Progenitor cell of endocrine pancreas (in vitro differentiated cells): ENCODE measurements at places on chromosomes 2 and 18. TPM values are rescaled to one million over a fixed set of nuclear protein-coding genes. Genes with fewer than 3 reads are reported as not detected.

DNA sequence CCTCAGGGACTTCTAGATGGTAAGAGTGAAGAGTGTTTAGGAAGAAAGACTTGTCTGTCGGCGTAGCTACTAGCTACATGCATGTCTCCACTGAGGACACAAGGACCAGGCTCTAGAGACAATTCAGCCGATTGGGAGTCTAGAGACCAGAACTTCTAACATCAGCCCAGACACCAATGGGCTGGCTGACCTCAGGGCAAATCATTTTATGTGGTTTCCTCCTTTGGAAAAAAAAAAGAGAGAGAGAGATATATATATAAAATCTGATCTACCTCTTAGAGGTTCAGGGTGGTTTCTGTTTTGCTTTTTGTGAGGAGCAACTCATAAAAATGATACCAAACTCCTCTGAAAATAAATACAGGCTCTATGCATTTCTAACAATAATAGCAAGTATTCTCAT, 212.8 kb downstream of the BCL2 start:
- DNase-seq = no peak
- H3K4me1 ChIP-seq = no peaks in the 10 kb centered on the region
- H3K27me3 ChIP-seq = no peaks in the 10 kb centered on the region
- H3K4me3 ChIP-seq = no peak overlapping the region
- no peak overlapping the region for H3K27ac ChIP-seq
- H3K36me3 ChIP-seq = no peaks in the 10 kb centered on the region

DNA sequence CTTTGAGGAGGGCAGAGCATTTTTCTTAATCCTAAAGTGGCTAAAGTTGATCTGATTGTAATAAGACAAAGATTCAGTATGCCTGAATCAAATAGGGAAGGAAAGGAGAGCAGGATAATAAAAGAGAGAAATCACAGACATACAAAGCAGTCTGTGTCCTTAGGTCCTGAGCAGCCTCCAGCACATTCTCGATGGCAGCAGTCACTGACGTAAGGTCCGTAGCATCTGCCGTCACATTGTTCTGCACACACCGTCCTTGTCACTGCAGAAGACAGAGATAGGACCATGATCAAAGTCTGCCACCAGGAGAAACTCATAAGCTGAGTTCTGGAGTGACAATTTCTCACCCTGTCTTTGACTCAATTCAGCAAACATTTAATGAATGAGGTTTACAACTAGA, 813.7 kb downstream of the ERBB4 start:
- DNase-seq = no peak
- H3K27ac ChIP-seq = no peak overlapping the region
- H3K4me1 ChIP-seq = no peaks in the 10 kb centered on the region
- peaks cover 3% of the 10 kb centered on the region for H3K36me3 ChIP-seq
- no peaks in the 10 kb centered on the region for H3K27me3 ChIP-seq

GRCh38 chr2:9950521-9951271, 797 bp upstream of the GRHL1 start:
- H3K27ac ChIP-seq = no peak overlapping the region
- H3K27me3 ChIP-seq = peaks cover 39% of the 10 kb centered on the region

DNA sequence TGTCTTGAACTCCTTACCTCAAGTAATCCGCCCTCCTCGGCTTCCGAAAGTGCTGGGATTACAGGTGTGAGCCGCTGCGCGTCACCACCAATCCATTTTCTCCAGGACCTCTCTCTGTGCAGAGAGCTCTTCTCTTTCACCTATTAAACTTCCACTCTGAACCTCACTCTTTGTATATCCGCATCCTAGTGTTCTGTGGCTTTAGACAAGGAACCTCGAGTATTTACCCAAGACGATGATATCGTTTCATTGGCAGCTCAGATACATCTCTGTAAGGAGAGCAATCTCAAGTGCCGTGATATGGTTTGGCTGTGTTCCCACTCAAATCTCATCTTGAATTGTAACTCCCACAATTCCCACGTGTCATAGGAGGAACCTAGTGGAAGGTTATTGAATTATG, 15.1 kb upstream of the WDR33 start:
- no peaks in the 10 kb centered on the region for H3K27me3 ChIP-seq
- no peak overlapping the region for H3K27ac ChIP-seq
- DNase-seq = no peak

DNA sequence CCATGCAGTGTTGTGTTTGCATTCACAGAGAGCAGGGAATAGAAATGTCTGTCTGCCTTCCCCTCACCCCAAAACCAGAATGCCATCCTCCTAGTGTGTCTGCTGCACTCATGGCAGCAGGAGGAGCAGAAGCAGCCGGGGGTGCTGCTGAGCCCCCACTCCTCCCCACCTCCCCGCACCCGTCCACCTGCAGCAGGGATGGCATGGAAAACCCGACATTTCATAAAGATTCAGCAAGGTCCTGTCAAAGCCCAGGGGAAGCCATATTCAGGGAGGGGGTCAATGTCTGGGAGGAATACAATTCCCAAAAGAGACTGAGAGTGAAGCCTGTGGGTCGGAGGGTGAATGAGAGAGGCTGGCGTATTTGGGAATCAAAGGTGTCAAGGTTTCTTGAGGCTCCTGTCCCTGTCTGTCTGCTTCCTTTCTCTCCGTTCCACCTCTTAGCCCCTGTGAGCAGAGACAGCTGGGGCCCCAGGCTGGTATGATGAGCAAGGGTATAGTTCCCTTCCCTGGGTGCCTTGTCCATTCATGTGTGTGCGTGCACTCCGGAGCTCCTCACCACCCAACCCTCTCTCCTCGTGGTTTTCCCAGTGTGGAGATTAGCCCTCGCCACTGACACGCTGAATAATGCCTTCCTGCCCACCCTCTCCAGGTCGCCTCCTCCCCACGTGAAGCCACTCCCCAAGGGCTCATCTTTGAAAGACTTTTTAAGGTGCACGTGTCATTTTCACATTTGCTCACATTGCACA, 133.5 kb upstream of the ZNF236 start:
- H3K36me3 ChIP-seq = no peaks in the 10 kb centered on the region
- peaks cover 11% of the 10 kb centered on the region for H3K27me3 ChIP-seq
- DNase-seq = no peak
- H3K4me3 ChIP-seq = no peak overlapping the region
- H3K4me1 ChIP-seq = peaks cover 6% of the 10 kb centered on the region

- no peak for DNase-seq
- peaks cover 52% of the 10 kb centered on the region for H3K27me3 ChIP-seq
- H3K27ac ChIP-seq = no peak overlapping the region
- no peaks in the 10 kb centered on the region for H3K36me3 ChIP-seq
Measured at GRCh38 chr2:45840481-45840880, 189.0 kb downstream of the PRKCE start.

- H3K27me3 ChIP-seq = no peaks in the 10 kb centered on the region
- no peak overlapping the region for H3K27ac ChIP-seq
- DNase-seq = no peak
- no peaks in the 10 kb centered on the region for H3K36me3 ChIP-seq
- no peak overlapping the region for H3K4me3 ChIP-seq
- no peaks in the 10 kb centered on the region for H3K4me1 ChIP-seq
Measured at GRCh38 chr18:13578400-13578799, 148.0 kb downstream of the FAM210A start.

DNA sequence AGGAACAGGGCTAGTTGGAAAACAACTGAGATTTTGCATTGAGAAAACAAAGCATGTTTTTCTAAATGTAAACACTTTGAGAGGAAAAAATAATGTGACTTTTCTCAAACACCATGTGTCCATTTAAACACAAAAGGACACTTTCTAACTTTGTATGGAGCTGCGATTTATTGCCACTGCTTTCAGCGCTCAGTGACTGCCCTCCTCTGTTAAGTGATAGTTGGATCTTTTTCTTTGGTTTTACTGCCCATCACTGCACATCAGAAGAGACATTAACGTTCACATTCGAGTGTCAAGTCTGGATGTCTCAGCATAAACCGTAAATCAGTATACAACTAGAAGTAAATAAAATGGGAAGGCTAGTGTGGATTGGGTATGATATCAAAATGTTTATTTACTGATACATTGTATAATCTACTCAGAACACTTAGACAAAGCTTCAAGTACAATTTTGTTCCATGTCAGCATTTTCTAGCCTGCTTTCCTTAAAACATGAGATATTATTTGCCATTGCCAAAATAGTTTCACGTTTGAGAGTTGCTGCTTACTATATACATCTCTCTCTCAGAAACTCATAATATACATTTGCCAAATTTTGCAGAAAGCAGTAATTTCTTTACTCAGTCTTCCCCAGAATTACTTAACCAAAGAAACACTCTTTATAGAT, 237.6 kb downstream of the IKZF2 start:
- H3K27ac ChIP-seq = peak overlapping the region; percentile 18
- H3K4me3 ChIP-seq = no peak overlapping the region
- H3K27me3 ChIP-seq = no peaks in the 10 kb centered on the region
- H3K36me3 ChIP-seq = no peaks in the 10 kb centered on the region

GRCh38 chr2:103902347-103902746, 951.6 kb upstream of the POU3F3 start:
- H3K27ac ChIP-seq = no peak overlapping the region
- no peaks in the 10 kb centered on the region for H3K27me3 ChIP-seq
- H3K4me3 ChIP-seq = no peak overlapping the region
- DNase-seq = no peak
- no peaks in the 10 kb centered on the region for H3K36me3 ChIP-seq

DNA sequence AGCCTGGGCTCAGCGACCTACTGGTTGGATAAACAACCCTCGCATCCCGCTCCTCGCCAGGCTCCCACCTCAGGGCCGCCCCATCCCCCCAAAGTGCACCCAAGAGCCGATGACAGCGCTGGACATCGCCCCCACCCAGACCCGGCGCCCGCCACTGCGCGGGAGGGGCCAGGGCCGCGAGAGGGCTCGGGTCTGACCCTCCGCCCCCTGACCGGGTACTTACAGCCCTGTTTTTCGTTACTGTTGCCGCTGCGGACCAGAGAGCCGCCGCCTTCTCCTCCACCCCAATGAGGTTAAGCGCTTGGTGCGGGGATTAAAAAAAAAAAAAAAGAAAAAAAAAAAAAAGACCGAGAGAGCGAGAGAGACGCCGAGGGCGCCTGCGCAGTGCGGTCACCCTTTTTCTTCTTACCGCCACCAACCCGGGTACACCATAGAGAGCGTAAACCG, at the start of gene CLASP1:
CLASP1 (minus strand) TSS at position 314 of the 447 bp plus-strand sequence. CDS start 43,567 bp downstream, outside the sequence.
- peak within 1 kb of the TSS; percentile 99 for H3K27ac ChIP-seq
- peak; percentile 60 for DNase-seq
- H3K4me3 ChIP-seq = peak within 1 kb of the TSS; percentile 94
- peaks cover 26% of the 10 kb centered on the region for H3K4me1 ChIP-seq

- no peaks in the 10 kb centered on the region for H3K27me3 ChIP-seq
- peaks cover 2% of the 10 kb centered on the region for H3K36me3 ChIP-seq
- H3K4me3 ChIP-seq = no peak overlapping the region
Measured at GRCh38 chr2:199704358-199705238, 146.4 kb downstream of the FTCDNL1 start.

DNA sequence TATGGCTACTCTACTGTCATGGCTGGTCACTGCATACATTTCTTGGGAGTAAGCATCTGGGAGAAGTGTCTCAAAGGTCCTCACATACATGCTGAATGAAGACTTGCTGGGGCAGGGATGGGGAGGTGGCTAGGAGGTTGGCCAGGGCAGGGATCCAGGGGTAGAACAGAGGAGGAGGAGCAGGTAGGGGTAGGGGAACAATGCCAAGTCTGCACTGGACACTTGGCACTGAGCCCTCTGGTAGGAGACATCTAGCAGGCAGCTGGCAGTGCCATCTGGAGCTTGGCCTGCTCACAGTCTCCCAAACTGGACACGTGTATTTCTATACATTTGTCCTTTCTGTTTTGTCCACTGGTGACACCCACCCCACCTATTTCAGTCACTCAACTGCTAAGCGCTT, 62.7 kb upstream of the REV1 start:
- no peak overlapping the region for H3K27ac ChIP-seq
- peaks cover 1% of the 10 kb centered on the region for H3K4me1 ChIP-seq
- H3K36me3 ChIP-seq = no peaks in the 10 kb centered on the region
- peaks cover 23% of the 10 kb centered on the region for H3K27me3 ChIP-seq

DNA sequence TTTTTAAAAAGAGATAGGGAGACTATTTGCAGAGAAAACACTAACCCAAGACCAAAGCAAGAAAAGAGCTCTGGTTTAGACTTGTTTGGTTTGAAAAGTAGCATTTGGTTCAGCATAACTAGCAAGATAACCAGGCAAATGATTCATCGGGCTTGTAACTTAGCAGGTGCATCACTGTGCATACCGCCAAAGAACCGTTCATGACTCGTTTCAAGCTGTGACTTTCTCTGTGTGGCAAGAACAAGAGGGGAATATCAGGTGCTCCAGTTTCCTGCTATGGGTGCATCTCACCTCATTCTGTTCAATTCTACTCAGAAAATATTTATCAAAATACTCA, 244.9 kb downstream of the ETAA1 start:
- H3K4me3 ChIP-seq = no peak overlapping the region
- no peak for DNase-seq
- peaks cover 2% of the 10 kb centered on the region for H3K36me3 ChIP-seq
- H3K4me1 ChIP-seq = peaks cover 22% of the 10 kb centered on the region
- peaks cover 10% of the 10 kb centered on the region for H3K27me3 ChIP-seq

- peaks cover 12% of the 10 kb centered on the region for H3K4me1 ChIP-seq
Measured at GRCh38 chr18:56807901-56808300, 156.7 kb downstream of the WDR7 start.

GRCh38 chr2:263774-264492, at the start of gene SH3YL1:
SH3YL1 (minus strand) TSS chr2:264032; CDS start chr2:263984, 48 bp downstream.
- H3K4me1 ChIP-seq = peaks cover 41% of the 10 kb centered on the region
- no peaks in the 10 kb centered on the region for H3K27me3 ChIP-seq
- peak within 1 kb of the TSS; percentile 94 for H3K4me3 ChIP-seq
- H3K27ac ChIP-seq = peak within 1 kb of the TSS; percentile 98

DNA sequence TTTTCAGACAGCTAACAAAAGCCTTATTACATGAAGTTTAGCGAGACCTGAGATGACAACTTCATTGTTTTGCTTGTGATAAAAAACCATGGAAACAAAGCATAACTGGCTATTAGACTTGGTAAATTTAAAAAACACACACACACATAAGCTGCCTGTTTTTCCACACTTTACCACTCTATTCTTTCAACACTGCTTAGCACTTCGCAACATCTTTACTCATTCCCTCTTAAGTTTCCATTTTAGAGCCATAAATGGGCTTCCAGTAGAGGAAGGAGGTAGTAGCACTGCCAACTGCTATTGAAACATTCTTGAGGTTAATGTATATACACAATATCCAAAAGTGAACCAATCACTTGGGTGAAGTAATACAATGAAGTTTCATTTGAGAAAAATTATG, 54.1 kb downstream of the BAZ2B start:
- no peak overlapping the region for H3K4me3 ChIP-seq
- peaks cover 19% of the 10 kb centered on the region for H3K36me3 ChIP-seq

DNA sequence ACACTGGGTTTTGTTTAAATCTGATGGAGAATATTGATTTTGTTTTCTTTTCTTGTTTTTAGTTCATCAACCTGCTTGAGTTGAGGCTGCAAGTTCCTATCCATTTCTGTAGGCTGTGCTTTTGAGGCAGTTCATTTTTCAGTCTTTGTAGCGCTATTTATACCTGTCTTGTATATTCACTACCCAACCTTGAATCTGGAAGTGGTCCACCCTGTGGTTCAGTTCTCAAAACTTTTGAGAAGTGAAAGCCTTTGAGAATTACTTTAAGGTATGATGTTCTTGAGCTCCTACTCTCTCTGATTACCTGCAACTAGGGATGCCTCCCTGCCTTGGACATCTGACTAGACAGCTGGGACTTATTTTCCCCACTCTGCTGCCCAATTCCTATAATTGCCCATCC, 53.5 kb upstream of the KCNE4 start:
- no peak overlapping the region for H3K4me3 ChIP-seq
- peaks cover 3% of the 10 kb centered on the region for H3K27me3 ChIP-seq

Gene ALPP
- total RNA-seq = not detected in 2 replicates

Gene MAL
- total RNA-seq = not detected in 2 replicates

Gene TMEM198
- 8.2 and 9.7 TPM in 2 replicates for total RNA-seq

Gene LAMA1
- total RNA-seq = 257 and 299 TPM in 2 replicates

Gene HOXD12
- not detected in 2 replicates for total RNA-seq

Gene ESPNL
- 0.31 and 0.40 TPM in 2 replicates for total RNA-seq

Gene ERLEC1
- total RNA-seq = 36.4 and 37.9 TPM in 2 replicates
